ENCODE measurements at places on chromosomes 7 and 10.

DNA sequence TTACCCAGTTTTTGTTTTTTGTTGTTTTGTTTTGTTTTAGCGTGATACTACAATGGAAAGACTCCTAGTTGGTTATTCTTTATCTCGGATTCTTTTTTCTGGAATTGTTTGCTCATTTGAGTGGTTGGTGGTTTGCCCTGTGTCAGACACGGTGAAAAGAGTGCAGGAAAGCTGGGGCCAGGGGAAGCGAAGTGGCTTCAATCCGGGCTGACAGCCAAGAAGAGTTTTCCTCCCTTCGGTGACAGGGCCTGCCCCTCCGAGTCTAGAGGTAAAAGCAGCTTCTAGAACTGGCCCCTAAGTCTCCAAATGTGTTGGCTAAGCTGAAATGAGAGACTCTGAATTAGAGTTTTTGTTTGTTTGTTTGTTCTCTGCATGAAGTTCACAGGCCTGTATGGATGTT, 5.7 kb upstream of the AP5Z1 start:
- DNase-seq, result no peak

- DNase-seq, result no peak
These were observed 40.8 kb upstream of the STEAP4 start for GRCh38 chr7:88347517-88347916.

GRCh38 chr7:49980465-49980864, 112.6 kb downstream of the ZPBP start:
- DNase-seq, result no peak

GRCh38 chr10:78377356-78377755, 343.7 kb downstream of the RPS24 start:
- DNase-seq, result no peak

DNA sequence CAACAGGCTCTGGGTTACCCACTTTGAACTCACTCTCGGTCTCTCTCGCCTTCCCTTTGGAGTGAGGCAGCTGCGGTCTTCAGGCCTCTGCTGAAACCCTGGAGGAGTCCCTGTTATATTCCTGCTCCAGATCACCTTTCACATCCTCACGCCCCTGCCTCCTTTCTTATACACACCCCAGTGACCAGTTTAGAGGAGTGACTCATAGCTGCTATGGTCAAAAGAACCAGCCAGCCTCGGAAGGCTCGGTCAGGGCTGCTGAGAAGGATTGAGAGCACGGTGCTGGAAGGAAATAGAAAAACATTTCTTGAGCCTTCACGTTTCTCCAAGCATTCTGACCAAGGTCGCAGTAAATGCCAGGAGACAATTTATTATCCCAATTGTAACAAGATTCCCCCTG, 28.3 kb upstream of the SVOPL start:
- no peak for DNase-seq

DNA sequence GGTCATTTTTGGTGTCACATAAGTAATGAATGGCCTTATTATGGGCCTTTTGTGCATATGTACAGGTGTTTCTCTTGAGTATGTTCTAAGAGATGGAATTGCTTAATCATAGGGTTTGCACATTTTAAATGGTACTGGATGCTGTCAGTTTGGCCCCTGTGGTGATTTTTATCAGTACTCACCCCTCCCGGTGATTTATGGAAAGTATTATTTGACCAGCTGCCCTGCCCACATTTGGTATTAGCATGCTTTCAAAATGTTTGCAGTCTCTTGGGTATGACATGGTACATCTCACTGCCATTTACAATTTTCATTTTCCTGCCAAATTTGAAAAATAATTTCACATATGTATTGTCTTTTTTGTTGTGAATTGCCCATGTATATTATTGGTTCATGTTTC, 427.7 kb downstream of the LRMDA start:
- no peak for DNase-seq

DNA sequence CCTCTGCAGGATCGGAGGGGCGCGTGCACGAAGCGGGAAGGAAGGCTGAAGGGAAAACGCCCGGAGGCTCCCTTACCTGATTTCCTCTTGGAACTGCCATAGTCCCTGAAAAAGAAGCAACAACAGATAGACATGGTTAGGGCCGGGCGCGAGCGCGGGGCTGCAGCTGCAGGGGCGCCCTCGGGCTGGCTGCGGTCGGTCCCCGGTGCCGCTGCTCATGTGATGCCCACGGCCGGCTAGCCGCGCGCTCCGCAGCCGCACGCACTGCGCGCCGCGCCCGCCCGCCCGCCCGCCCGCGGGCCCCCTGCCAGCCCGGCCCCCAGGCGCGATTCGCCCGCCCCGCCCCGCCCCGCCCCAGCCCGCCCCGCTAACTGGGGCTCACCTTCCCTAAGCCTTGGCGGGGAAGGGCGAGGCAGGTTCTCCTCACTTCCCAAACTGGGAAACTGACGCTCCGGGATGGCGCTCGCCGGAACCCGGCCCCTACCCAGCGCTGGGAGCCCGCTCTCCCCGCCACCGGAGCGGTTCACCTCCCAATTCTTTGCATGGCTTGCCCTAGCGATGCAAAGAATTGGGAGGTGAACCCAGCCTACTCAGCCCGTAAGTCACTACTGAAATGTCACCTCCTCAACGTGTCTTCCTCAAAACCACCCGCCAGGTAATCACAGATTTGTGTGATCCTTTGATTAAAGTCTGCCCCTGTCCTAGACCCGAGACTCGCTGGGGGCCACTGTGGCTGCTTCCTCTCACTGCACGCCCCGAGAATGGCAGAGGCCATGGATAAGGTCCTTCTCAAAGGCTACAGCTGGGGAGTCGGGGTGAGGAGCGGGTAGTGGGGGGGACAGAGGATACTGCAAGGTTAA, 162.2 kb downstream of the SH3PXD2A start:
- DNase-seq, result no peak

- DNase-seq, result no peak
These were observed 572 bp upstream of the BHLHA15 start for GRCh38 chr7:98210513-98211220.

DNA sequence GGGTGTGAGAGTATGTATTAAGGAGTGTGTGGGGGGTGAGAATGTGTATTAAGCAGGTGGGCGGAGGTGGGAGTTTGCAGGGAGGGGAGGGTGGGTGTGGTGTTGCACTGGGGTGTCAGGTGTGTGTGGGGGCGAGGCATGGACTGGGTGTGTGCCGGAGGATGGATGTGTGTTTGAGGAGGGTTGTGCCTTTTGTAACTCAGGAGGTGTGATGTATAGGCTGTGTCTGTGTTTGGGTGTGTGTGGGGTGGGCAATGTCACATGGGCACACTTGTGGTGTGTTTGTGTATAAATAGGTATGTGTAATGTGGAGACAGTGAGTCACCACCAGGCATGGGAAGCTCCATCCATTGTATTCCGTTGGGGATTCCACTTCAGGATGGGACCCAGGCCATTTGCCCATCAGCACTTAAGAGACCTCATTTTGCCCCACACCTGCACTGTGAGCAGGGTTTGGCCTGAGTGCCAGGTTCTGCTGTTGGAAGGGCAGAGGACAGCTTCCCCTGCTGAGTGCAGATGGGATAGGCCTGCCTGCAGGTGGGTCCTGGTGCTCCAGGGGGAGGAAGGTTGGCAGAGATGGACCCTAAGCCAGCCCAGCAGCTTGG, 5.8 kb downstream of the UNC5B start:
- peak; percentile 37 for DNase-seq

DNA sequence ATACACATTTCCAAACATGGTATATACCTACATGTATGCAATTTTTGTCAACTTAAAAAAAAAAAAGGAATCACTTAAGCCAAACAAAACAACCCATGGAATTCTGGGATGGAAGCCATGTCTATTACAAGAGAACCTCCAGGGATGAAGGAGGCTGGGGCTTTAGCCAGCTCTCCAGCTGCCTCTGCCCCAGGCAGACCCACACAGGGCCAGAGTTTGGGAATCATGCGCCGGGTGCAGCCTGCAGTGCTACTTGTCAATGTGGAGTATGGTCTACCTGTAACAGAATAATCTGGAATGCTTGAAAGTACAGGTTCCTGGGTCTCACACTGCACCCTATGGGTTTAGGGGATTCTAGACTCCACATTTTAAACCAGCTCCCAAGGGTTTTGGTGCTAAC, 10.8 kb downstream of the ATP6V0E2 start:
- DNase-seq, result no peak
